NCI-H187 (cell line): ENCODE measurements at places on chromosomes 4 and X.

DNA sequence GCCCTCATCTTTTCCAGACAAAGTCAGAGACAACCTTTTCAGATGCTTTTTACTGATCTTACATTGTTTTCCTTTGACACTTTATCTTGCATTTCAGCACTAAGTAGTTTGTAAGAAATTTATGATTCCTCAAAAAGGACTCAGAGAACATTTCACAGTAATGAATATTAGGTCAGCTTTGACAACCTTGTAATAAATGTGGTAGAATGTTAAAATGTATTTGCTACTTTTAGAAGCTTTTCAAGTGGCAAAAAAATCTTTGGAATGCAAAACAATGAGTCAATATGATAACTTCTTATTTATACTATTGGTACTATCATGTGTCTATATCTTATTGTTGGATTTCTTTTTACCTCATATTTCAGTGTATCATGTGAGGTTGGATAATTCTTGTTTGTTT is 146.2 kb upstream of the FAT4 start:
- no peak for DNase-seq

- DNase-seq, result no peak
These were observed 324.0 kb downstream of the DHRSX start for GRCh38 chrX:2176733-2177132.

DNA sequence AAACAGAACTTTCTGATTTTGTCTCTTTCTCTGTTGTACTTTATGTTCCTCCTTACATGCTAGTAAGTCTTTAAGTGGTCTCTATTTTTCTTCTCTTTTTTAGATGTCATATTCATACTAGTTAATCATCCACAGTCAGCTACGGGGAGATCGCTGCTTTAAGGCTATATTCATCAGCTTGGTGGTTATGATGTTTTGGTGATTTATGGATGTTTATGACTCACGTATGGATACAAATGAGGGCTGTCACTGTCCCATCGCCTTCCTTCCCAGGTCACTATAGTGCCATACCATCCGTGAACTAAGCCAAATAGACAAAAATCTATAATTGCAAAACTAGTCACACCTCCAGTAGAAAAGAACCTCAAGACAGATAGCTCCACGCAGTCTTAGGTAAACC is 296.8 kb upstream of the AADAT start:
- no peak for DNase-seq

GRCh38 chr4:15400226-15400625 is 27.6 kb upstream of the C1QTNF7 start:
- no peak for DNase-seq
